Astrocyte of the spinal cord (primary cell): ENCODE measurements at places on chromosomes 1 and 21.
A peak's percentile ranks its signal among the peaks of the same experiment; 100 is the strongest.

DNA sequence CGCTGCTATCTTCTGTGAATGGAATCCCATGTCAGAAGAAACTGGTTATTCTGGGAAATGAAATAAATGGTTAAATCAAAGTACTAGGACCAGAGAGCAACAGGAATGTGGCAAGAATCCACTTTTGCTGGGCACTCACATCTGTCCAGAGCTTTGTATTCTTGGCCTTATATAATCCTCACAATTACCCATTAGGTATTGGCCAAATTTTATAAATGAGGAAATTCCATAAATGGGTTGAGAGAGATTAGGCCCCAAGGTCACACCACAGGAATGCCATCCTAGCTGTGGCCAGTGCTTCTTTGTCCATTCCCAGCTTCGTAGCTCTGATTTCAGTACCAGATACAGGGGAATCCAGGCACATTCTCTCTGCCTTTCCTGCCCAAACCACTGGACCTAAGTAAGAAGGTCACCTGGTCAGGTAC, 76.1 kb upstream of the HOOK1 start:
- DNase-seq, result peak; percentile 89

DNA sequence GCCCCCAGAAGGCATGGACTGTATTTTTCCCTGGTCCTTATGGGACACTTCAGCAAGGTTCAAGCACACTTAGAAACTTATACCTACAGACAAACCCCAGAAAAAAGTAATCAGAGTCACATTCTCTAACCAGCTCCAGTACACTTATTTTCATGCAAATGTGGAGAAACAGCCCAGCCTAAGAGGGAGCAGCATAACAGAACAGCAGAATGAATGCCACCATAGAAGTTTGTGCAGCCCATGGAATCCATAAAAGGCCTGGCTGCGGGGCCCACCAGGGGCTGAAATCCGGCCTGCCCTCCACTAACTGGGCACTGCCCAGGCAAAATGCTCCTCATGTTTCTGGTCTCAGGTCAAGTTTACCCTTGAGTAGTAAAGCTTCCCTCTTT, 60.4 kb upstream of the ATP1A1 start:
- DNase-seq, result no peak

- DNase-seq, result no peak
These were observed 139.4 kb downstream of the DHRS3 start for GRCh38 chr1:12478612-12478985.

DNA sequence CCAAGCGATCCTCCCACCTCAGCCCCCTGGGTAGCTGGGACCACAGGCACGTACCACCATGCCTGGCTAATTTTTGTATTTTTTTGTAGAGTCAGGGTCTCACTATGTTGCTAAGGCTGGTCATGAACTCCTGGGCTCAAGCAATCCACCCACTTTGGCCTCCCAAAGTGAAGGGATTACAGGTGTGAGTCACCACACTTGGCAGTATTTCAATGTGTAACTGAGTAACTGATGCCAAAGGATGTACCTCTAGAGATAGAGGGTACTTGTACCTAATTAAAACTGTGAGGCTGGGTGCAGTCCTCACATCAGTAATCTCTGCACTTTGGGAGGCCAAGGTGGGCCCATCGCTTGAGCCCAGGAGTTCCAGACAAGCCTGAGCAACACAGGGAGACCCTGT, 258.7 kb upstream of the DMRTA2 start:
- DNase-seq, result no peak
